ENCODE measurements at places on chromosomes 7 and 10. TPM values are rescaled to one million over a fixed set of nuclear protein-coding genes. Genes with fewer than 3 reads are reported as not detected.

The GNAT3 gene
- total RNA-seq, result not detected

The BAIAP2L1 gene
- total RNA-seq, result 21.1 TPM

GRCh38 chr7:158325530-158326381 lies 261.9 kb downstream of the PTPRN2 start:
- peaks cover 8% of the 10 kb centered on the region for H3K27me3 ChIP-seq
- H3K36me3 ChIP-seq, result no peaks in the 10 kb centered on the region
- no peak overlapping the region for H3K4me3 ChIP-seq
- DNase-seq, result no peak
- H3K4me1 ChIP-seq, result no peaks in the 10 kb centered on the region
- H3K27ac ChIP-seq, result no peak overlapping the region

DNA sequence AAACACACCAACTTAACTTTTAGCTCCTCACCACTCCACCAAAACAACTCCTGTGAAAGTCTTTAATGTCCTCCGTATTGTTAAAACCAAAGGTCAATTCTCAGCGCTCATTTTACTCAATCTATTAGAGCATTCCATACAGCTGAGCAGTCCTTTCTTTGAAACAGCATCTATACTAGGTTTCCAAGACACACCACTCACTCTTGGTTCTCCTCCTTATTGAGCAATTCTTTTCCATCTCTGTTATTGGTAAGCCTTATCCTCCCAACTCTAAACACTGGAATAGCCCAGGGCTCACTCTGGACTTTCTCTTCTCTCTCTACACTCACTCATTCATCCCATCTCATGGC lies 34.9 kb downstream of the COA1 start:
- H3K27ac ChIP-seq, result no peak overlapping the region
- H3K27me3 ChIP-seq, result no peaks in the 10 kb centered on the region
- DNase-seq, result no peak
- no peak overlapping the region for H3K4me3 ChIP-seq

GRCh38 chr10:44177610-44178009 lies 207.3 kb downstream of the CXCL12 start:
- DNase-seq, result no peak
- no peak overlapping the region for H3K27ac ChIP-seq
- no peak overlapping the region for H3K4me3 ChIP-seq
- no peaks in the 10 kb centered on the region for H3K36me3 ChIP-seq
- H3K27me3 ChIP-seq, result no peaks in the 10 kb centered on the region

- no peaks in the 10 kb centered on the region for H3K27me3 ChIP-seq
- peak; percentile 50 for DNase-seq
- peaks cover 18% of the 10 kb centered on the region for H3K4me1 ChIP-seq
- no peaks in the 10 kb centered on the region for H3K36me3 ChIP-seq
- H3K27ac ChIP-seq, result peak overlapping the region; percentile 92
Observed at GRCh38 chr7:151877911-151878835, 1.3 kb upstream of the PRKAG2 start.

GRCh38 chr10:3068201-3068967 lies 1.0 kb downstream of the PFKP start:
- peak; percentile 74 for DNase-seq
- peaks cover 23% of the 10 kb centered on the region for H3K27me3 ChIP-seq
- no peaks in the 10 kb centered on the region for H3K36me3 ChIP-seq
- H3K4me3 ChIP-seq, result peak overlapping the region; percentile 87
- peaks cover 16% of the 10 kb centered on the region for H3K4me1 ChIP-seq
- peak overlapping the region; percentile 62 for H3K27ac ChIP-seq

DNA sequence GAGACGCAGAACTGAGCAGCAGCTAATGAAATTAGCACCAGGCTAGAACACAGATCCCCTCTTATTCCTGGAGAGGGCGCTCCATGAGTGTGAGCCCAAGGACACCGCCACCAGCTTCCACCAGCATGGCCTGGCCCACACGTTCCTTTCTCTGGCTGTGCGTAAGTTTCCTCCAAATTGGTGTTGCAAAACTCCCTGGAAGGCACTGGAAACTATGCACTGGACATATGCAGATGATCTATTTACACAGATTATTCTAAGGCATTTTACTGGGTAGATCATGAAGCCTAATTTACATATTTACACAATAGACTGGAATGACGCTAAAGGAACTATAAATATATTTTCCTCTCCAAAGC lies 455.6 kb upstream of the FOXK1 start:
- DNase-seq, result no peak
- H3K4me3 ChIP-seq, result no peak overlapping the region
- H3K27ac ChIP-seq, result no peak overlapping the region
- no peaks in the 10 kb centered on the region for H3K27me3 ChIP-seq
- no peaks in the 10 kb centered on the region for H3K4me1 ChIP-seq
- H3K36me3 ChIP-seq, result no peaks in the 10 kb centered on the region
